Stimulated activated CD8-positive, alpha-beta memory T cell treated with anti-CD3 and anti-CD28 coated beads, Interleukin-4, amount 100 ng/mL, for 4 hours (primary cell): ENCODE measurements at places on chromosomes 7 and 10.

GRCh38 chr10:128568041-128568440 is 441.8 kb upstream of the MKI67 start:
- DNase-seq: no peak

DNA sequence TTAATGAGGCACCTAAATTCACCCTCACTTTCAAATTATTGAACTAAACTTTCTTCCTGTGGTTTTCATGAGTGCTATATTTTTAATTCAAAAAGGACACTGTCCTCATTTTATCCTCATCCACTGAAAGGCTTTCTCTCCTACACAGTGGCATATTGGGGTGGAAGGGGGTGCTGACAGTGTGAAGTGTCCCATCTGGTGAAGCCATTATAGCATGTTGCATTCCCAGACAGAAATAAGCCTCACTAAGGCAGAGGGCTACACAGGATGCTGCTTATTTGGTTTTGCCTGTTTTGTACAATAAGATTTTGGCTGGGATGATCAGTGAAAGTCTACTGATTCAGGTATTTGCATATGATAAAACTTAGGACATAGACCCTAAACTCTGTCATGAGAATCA is 82.4 kb upstream of the INHBA start:
- DNase-seq: no peak

DNA sequence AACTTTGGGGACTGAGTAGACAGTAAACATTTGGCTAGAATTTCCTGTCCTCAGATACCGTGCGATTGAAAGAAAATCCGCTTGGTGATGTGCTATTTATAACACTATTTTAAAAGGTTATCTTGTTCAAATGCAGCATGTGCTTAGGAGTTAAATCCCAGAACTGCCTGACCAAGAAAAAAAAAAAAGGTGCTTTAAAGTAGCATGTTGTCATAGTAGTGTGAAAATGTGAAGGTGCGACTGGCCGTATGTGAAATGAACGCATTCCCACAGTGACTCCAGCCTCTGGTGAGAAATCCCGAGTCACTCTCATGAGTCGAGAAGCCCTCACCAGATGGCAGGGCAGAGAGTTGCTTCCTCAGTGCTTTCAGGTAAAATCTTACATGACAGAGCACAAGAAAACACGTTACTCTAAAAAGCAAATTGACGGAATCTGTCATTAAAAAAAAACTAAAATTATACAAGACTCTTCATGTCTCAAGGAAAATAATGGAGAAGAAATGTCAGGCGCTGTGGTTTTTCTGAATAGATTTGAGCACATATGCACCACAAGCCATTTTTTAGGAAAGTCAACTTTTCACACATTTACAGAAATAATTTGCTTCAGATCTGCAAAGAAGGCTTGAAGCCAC is 18.4 kb upstream of the KLF6 start:
- no peak for DNase-seq

DNA sequence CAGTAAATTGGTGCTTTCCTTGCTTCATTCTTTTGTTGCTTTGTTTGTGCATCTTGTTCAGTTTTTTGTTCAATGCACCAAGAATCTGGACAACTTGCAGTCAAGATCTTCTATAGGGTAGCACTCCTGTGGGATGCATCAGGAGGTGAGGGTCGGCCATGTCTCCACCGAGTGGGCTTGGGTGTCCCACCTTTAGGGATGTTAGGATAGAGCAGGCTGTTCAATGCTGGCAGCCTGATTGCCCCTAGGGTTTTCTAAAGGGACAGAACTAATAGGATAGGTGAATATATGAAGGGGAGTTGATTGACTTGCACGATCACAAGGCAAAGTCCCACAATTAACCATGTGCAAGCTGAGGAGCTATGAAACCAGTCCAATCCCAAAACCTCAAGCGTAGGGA is 109.9 kb downstream of the GLRX3 start:
- no peak for DNase-seq

DNA sequence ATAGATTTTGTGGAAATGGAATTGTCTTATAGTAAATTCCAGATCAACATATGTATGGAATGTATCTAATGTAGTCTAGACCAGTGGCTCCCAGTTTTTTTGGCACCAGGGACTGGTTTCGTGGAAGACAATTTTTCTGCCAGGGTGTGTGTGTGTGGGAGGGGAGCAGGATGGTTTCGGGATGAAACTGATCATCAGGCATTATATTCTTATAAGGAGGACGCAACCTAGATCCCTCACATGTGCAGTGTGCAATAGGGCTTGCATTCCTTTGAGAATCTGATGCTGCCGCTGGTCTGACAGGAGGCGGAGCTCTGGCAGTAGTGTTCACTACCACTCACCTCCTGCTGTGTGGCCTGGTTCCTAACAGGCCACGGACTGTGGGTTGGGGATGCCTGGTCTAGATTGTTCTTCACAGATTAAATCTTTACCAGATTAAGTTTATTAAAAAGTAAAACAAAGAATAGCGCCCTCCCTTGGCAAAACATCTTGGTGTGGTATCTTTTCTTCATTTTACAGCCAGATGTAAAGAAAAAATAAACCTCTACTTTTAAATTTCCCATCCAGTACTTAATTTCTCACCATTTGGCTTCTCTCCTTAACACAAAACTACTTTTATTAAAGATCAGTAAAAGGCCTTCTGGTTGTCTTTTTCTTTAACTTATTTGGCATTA is 48.4 kb downstream of the SEPTIN7 start:
- DNase-seq: no peak

DNA sequence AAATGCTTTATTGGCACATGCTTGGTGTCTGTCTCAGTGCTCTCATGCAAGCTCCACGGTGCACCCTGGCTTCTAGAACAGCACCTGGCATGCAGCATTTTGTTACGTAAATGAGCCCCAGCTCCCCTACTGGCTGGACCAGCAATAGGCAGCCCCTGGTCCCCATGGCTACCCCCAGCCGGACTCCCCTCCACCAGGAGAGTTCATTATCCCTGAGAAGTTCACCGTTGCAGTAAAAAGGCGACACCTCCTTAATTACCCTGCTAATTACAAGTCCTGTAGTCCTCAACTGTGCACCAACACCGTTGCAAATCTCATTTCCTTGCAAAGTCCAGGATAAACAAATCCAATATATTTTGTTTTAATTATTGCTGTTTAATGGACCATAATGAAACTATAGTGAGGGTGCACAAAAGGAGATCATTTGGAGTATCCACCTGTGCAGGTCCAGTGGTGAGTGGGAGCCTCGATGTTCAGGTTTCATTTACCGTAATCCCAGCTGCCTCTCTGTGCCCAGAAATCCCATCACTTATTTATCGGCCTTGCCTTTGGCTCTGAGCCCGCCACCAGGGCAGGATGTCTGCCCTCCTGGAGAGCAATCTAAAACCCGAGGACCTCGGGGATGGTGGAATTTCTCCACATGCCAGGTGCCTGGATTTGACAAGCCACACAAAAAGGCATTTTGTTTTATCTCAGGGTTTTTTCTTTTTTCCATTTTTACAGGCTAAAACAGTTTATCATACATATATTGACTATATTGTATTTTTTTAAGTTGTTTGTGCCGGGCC is 12.8 kb upstream of the DRGX start:
- no peak for DNase-seq
